ENCODE measurements at places on chromosomes 12 and 14.

- no peak for DNase-seq
These were observed 9.8 kb downstream of the CCER1 start for GRCh38 chr12:90945070-90945649.

GRCh38 chr12:60335745-60336144 lies 739.9 kb downstream of the SLC16A7 start:
- no peak for DNase-seq

GRCh38 chr14:75144944-75145343 lies 18.1 kb upstream of the NEK9 start:
- DNase-seq: no peak

DNA sequence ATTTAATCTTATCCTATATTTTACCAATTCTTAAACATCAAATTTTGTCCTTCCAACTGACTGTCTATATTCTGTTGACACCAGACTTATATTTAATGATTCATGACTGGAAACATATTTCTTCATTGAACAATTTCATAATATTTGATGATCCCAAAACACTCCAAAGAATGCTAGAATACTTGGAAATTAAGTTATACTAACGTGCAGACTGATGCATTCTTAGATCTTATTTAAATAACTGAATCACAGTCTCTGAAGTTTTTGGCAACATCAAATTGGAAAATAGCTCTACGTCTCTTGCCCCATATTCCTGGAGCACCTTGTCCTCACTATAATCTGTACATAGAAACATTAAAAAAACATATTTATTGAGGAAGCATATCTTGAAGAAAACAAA lies 127.4 kb downstream of the HMGA2 start:
- no peak for DNase-seq

DNA sequence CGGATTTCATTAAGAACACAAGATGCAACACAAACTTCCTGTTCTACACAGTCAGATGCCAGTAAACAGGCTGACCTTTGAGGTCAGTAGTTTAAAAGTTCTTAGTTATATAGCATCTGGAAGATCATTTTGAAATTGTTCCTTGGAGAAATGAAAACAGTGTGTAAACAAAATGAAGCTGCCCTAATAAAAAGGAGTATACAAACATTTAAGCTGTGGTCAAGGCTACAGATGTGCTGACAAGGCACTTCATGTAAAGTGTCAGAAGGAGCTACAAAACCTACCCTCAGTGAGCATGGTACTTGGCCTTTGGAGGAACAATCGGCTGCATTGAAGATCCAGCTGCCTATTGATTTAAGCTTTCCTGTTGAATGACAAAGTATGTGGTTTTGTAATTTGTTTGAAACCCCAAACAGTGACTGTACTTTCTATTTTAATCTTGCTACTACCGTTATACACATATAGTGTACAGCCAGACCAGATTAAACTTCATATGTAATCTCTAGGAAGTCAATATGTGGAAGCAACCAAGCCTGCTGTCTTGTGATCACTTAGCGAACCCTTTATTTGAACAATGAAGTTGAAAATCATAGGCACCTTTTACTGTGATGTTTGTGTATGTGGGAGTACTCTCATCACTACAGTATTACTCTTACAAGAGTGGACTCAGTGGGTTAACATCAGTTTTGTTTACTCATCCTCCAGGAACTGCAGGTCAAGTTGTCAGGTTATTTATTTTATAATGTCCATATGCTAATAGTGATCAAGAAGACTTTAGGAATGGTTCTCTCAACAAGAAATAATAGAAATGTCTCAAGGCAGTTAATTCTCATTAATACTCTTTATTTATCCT lies 13.5 kb downstream of the PTGER2 start:
- DNase-seq: no peak

GRCh38 chr14:75050852-75051555 lies at the start of gene MLH3:
MLH3 (minus strand) TSS chr14:75051467; CDS start chr14:75049655, 1,812 bp downstream.
- peak; percentile 49 for DNase-seq
